AG09309 (cell line): ENCODE measurements at places on chromosomes 2 and 18.

DNA sequence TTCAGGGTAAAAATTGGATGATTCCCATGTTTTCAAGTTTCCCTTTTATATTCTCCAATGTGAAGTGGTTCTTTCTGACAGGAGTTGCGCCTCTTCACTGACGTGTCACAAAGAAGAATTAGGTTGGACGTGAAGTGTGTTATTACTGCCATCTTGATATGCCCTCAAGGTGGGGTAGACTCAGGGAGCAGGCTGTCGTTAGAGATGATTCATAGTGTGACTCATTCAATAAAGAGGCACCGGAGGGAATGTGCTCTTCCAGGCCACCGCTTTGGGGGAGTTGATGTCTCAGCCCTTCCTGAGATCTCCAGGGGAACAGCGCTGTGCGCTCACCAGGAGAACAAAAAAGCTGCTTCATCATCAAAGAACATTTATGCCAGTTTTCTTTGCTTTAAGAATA lies 3.6 kb upstream of the DGKD start:
- DNase-seq, result peak; percentile 75

DNA sequence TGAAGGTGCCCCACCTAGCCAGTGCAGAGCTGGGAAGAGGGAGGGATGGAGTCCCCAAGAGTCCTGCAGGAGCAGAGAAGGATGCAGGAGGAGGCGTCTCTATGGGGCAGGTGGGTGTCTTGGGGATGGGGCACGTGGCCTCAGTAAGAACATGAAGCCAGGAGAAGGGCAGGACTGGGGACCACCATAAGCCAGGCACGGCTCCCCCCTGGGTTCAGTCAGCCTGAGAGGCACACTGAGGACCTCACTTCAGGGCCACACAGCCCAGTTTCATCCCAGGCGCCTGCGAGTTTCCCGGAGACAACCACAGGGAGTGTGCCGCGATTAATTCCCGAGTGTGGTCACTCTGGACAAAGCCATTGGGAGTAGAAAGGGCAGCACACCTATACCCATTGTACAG lies 120.3 kb downstream of the GYPC start:
- DNase-seq, result no peak

- no peak for DNase-seq
Measured at GRCh38 chr18:21314724-21315123, 72.7 kb downstream of the GREB1L start.

DNA sequence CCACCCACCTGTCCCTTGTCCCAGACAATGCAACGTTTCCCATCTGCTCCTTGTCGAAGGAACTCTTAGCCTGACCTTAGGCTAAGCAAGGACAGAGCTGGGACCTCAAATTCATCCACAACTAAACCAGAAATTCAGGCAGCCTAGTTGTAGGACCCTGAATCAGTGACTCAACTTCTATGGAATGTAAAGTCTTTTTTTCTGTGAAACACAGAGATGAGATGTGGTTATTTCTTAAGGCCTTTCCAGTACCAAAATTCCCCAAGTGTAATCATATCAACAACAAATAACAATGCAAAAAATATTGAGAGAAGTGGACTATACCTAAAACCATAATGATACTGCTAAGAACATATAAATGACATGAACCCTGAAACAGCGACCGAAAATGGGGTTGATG lies 46.7 kb downstream of the EN1 start:
- no peak for DNase-seq

DNA sequence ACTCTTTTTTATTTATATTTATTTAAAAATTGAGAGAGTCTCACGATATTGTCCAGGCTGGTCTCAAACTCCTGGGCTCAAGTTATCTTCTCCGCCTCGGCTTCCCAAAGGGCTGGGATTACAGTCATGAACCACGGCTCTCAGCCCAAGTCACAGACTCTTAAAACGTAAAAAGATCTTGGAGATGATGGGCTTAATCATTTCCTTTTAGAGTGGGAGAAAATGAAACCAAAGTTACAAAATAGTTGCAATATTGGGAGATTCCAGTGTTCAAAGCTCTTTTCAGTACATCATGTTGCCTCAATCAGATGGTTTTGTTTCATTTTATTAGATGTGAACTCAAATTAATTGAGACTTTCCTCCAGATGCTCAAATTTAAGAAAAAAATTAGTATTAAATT lies 151.4 kb upstream of the XPO1 start:
- no peak for DNase-seq

GRCh38 chr2:86491088-86491487 lies 49.9 kb downstream of the KDM3A start:
- no peak for DNase-seq

DNA sequence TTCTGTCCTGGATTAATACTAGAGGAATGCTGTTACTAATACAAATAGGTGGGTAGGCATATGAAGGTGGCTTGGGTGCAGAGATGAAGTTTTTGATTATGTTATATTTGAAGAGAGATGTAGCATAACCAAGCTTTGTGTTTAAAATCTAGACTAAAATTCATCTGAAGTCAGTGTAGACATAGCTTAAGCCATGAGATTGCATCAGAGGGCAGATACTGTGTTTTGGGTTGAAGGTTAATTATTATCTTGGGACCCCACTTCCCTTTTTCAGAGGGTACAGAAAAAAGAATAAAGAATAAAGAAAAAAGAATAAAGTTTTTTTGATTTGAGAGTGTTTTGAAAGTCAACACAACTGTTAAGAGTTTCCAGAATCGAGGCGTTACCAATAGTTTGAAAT lies 13.0 kb downstream of the PPM1B start:
- no peak for DNase-seq

DNA sequence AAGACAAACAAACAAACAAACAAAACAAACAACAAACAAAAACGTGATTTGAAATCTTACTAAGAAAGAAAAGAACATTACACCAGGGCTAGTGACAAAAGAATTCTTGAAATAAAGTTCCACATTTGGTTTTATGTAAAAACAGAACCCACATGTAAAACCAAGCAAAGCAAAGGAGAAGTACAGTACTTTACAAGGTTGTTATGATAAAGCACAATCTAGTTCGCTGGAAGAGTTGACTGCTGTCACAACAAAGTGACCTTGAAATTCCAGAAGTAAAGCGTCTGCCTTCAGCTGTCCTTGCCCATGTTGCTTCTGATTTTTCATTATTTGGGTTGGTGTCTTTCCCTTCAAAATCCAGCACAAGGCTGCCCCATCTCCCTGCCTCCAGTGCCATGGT lies 94.8 kb upstream of the CYRIA start:
- DNase-seq, result no peak

DNA sequence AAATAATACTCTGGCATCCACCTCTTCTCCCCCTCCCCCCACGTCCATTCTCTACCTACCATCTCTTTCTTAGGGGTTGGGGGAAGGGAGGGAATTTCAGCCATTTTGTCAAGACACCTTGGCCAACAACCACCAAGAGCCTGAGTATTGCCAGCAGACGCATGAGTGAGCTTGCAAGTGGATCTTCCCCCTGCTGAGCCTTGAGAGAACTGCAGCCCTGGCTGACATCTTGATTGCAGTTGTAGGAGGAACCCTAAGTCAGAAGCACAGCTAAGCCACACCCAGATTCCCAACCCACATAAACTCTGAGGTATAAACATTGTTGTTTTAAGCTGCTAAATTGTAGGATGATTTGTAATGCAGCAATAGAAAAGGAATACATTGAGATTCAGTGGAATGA lies 165.6 kb downstream of the TMEFF2 start:
- no peak for DNase-seq

DNA sequence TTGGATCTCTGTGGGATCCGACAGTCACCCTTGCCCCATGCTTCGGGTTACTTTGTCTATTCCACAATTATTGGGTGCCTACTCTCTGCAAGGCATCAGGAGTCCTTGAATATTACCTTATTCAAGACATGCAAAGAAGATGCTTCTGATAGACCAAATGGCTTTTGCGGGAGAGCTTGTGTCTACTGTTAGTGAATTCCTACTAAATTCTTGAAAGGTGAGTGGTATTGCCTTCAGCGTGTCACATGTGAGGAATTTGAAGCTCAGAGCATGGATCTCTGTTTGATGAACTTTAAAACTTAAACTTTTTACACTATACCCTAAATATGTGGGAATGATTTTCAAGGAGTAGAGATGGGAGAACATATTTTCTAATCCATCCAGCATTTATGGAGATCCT lies 184.4 kb downstream of the LTBP1 start:
- DNase-seq, result no peak

DNA sequence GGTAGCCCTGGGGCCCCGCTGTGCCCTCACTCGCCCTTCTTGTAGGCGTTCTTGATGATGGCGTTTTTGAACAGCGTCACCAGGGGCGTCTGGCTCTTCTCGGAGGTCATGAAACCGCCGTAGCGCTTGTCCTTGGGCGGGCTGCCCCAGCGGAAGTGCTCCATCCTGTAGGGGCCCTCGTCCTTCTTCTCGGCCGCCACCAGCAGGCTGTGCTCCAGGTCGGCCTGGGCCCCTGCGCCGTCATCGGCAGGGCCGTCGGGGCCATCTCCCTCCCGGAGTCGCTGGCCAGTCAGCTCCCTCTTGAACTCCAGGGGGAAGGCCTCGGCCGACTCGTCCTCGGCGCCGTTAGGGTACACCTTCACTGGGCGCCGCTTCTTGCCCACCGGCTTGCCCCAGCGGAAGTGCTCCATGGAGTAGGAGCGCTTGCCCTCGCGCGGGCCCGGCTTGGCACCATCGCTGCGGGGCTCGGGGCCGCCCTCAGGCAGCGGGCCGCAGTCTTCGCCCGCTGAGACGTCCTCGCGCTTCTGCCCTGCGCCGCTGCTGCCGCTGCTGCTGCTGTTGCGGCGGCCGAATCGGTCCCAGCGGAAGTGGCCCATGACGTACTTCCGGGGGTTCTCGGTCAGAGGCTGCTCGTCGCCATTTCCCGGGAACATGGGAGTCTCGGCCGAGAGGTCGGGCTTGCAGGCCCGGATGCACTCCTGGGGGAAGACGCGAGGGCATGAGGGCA lies 7.2 kb downstream of the POMC start:
- no peak for DNase-seq

GRCh38 chr2:212299943-212300342 lies 238.7 kb downstream of the ERBB4 start:
- no peak for DNase-seq

GRCh38 chr18:10230072-10230471 lies 224.4 kb upstream of the APCDD1 start:
- DNase-seq, result peak; percentile 78

GRCh38 chr2:209772290-209772685 lies 656 bp downstream of the UNC80 start:
- no peak for DNase-seq

GRCh38 chr2:107931412-107931811 lies 54.9 kb upstream of the SLC5A7 start:
- DNase-seq, result no peak

DNA sequence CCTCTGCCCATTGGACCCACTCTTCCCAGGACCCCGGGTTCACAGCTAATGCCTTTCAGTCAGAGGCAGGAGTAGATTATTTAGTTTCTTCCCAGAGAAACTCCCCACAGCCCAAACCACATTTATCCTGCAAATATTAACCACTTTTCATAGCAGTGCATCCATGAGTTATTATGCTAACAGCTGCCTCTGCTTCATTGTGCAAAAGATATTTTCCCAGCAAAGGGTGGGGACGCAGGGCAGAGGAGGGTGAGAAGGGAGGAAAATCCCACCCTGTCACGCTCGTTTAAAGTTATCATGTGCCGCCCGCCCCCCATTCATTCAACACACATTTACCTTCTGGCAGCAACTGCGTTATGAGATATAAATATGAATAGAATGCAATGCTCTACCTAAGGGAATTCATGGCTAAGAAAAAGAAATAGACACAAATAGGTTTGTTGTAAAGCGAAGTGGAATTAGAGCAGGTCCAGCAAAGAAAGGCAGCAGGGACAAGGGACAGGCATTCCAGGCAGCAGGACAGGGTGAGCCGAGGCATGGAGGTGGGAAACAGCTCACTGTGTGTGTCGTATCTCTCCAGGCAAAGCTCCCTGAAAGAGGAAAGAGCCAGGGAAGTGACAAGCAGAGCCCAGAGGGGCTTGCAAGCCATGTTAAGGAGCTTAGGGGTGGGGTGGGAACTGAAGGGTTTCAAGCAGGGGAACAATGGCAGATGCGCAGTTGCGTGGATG lies 46.3 kb upstream of the LTBP1 start:
- no peak for DNase-seq

- no peak for DNase-seq
Measured at GRCh38 chr2:222594679-222595078, 61.2 kb downstream of the FARSB start.

GRCh38 chr2:6008726-6009125 lies 316.5 kb downstream of the SOX11 start:
- DNase-seq, result no peak

DNA sequence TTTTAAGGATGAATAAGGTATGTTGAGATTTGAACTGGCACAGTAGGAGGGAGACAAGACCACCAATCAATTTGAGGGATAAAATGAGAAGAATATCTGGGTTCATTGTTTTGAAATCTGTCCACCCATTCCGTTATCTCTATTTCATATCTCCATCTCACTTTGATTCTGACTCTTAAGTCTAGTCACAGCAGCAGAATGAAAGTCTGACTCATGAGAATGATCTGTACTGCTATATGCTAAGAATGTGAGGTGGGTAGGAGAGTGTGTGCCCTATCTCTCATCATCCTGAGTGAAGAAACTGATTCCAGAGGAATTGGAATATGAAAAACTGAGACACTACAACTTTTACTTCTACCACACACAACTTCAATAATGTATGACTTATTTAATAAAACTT lies 1994.5 kb upstream of the PIK3C3 start:
- DNase-seq, result no peak

- no peak for DNase-seq
Measured at GRCh38 chr18:59884351-59884750, 15.4 kb upstream of the PMAIP1 start.

DNA sequence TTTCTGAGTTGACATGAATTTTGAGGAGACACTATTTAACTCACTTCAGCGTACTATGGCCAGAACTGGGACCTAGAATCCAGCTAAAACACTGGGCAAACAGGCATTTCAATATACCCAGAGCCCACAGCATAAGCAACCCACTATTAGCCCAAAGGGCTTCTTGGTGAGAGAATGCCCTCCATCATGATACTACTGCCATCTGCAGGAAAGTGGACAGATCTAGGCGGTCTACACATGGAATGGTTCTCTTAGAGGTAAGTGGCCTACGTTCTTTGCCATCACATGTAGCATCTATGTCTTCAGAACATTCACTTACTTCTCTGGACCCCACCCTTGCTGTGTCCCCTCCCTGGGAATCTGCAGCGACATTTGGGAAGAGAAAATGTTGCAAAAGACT lies 181.3 kb upstream of the LINC00305 start:
- DNase-seq, result no peak

GRCh38 chr18:57640236-57640635 lies 18.6 kb upstream of the NARS1 start:
- DNase-seq, result no peak

DNA sequence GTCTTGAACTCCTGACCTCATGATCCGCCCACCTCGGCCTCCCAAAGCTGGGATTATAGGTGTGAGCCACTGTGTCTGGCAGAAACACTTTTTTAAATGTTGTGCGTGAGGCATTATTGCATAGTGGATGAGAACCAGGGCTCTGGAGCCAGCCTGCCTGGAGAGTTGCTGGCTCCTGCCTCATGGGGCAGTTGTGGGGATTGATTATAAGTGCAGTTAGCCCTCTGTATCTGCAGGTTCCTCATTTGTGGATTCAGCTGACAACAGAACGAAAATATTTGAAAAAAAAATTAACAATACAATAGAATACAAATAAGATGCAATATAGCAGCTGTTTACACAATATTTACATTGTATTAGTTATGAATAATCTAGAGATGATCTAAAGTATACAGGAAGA lies 129.4 kb upstream of the EML6 start:
- DNase-seq, result no peak

GRCh38 chr18:50614838-50615237 lies 55.0 kb downstream of the MAPK4 start:
- DNase-seq, result no peak

GRCh38 chr2:239311132-239312040 lies 89.4 kb downstream of the HDAC4 start:
- no peak for DNase-seq
